Left renal cortex interstitium (tissue), 4 donors: ENCODE measurements at places on chromosomes 1 and 21. TPM values are rescaled to one million over a fixed set of nuclear protein-coding genes. Genes with fewer than 3 reads are reported as not detected.

DNA sequence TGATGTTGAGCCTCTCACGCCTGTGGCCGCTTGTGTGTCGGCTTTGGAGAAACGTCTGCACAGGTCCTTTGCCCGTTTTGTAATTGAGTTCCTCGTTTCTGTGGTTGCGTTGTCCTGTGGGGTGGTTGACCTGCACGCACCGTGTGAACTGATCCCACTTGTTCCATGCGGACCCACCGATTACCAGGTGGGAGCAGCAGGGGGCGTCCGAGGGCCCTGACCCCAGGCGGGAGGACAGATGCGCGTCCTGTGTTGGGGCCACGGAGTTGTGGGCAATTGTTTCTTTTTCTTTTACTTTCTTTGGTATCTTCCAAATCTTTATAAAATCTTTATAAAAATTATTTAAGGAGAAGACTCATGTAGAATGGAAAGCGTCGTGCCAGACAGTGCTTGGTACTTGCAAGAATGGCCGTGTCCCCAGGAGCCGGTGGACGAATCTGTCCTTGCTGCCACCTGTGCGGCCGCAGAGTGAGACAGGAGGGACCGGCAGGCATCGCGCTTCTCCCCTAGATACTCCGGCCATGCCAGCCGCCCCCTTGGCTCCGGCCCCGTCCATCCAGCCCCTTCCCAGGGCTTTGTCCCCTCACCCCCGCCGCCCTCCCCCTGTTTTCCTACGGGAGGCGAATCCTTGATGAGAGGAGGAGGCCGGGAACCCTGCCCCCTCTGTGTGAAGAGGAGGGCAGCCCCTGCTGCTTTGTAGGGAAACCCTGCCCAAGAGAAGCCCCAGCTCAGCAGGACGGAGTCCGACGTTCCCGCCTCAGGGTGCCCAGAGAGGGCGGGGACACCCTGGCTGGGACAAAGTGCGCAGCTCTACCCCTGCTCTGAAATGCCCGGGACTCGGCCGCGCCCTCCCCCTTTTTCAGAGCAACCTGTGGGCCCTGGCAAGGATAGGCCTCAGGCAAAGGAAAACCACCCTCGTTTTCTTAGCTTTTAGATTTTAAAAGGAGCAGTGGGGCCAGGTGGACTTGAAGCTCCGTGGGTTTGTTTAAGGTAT is 41.7 kb downstream of the PRKCZ start:
- DNase-seq, result no peak

DNA sequence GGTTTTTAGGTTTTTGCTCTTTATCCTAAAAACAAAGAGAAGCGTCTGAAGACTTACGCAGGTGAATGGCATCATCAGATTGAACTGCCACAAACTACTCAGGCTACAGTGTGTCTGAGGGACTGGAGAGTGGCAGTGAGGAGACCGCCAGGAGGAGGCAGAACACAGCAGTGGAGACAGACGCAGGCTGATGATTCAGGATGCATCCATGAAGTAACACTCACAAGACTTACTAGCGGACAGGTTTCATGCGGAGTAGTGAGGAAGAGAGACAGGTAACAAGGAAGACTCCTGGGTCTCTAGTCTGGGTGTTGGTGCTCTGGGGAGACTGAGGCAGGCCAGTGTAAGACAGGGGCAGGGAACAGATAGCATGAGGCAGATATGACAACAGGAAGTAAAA is 5.7 kb downstream of the HSF2BP start:
- no peak for DNase-seq

DNA sequence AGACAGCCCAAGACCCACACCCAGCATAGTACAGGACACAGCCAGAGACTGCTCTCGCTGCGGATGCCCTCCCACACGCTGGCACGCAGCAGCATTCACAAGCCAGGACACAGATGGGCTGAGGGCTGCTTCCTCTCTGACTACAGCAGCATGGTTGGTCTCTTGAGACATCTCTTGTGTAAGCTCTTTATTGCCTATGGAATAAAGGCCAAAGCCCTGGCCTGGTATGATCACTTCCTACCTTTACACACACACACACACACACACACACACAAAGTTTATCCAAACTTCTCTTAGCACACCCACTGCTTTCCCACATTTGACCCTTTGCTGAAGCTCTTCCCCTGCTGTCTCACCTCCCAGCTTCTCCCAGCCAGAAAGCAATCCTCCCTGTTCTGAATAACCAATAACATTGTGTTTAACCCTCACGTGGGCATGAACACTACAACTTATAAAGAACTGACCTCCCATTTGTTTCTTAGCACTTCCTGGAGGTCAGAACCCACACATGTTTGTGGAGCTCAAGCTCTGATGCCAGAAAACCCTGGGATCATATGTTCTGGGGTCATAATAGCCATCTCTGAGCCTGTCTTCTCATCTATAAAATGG is 1.2 kb upstream of the LUZP1 start:
- DNase-seq, result no peak

Gene ADGRL4
- 20.5 TPM for polyA plus RNA-seq

GRCh38 chr1:44371206-44371605 is 16.1 kb upstream of the ERI3 start:
- DNase-seq, result no peak

DNA sequence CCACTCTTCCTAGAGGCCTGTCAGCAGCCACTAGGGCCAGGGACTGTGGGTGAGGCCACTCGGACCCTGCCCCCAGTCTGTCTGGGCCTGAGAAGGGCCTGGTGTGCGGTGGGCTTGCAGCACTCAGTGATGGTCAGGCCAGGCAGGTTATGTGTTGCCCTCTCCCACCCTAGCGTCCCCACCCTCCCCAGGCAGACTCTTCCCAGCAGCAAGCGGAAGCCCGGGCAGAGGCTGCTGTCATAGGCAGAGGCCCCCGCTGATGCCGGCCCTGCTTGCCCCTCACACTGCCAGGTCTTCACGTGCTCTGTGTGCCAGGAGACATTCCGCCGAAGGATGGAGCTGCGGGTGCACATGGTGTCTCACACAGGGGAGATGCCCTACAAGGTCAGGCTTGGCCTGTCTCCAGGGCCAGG is 6.6 kb downstream of the ZBTB48 start:
- no peak for DNase-seq

- DNase-seq, result no peak
These were observed 35.4 kb downstream of the IGSF21 start for GRCh38 chr1:18142969-18143368.

- no peak for DNase-seq
These were observed 197.4 kb downstream of the ADGRL2 start for GRCh38 chr1:81998165-81998564.

DNA sequence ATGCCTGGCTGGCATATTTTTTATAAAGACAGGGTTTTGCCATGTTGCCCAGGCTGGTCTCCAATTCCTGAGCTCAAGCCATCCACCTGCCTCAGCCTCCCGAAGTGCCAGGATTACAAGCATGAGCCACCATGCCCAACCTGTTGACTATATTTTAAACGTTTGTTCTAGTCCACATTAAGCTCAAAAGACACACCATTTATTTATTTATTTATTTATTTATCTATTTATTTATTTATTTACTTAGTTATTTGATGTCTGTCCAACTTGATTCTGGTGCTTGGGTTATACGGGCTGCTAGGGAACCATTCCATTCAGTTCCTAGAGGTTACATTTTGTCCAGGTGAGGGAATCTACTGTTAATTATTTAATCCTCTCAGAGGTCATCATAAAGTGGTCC is 98.1 kb upstream of the ADGRL4 start:
- no peak for DNase-seq

- DNase-seq, result no peak
These were observed 73.2 kb downstream of the PRKACB start for GRCh38 chr1:84217239-84217638.

DNA sequence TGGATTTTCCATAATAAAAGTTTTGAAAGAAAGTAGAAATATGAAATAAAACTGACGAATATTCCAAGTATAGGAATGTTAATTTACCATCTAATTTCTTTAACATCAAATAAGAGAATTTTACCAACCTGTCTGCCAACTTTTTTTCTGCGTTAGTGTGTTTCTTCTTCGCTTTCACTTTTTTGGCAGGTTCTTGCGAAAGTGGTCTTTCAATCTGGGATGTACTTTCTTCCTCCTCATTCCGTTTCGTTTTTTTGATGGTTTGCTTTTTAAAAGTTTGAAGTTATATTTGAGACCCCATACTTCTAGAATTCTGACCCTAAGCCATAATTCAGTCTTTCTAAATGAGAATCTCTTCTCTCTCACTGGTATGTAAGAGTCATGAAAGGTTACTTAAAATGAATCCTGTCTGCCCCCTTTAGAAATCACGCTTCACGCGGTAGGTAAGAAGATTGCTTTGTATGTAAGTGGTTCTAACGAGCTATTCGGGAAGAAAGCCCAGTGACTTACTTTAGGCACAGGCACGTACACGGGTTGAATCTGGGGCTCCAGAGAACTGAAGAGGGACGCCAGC is 580 bp downstream of the RBM34 start:
- peak; percentile 52 for DNase-seq

DNA sequence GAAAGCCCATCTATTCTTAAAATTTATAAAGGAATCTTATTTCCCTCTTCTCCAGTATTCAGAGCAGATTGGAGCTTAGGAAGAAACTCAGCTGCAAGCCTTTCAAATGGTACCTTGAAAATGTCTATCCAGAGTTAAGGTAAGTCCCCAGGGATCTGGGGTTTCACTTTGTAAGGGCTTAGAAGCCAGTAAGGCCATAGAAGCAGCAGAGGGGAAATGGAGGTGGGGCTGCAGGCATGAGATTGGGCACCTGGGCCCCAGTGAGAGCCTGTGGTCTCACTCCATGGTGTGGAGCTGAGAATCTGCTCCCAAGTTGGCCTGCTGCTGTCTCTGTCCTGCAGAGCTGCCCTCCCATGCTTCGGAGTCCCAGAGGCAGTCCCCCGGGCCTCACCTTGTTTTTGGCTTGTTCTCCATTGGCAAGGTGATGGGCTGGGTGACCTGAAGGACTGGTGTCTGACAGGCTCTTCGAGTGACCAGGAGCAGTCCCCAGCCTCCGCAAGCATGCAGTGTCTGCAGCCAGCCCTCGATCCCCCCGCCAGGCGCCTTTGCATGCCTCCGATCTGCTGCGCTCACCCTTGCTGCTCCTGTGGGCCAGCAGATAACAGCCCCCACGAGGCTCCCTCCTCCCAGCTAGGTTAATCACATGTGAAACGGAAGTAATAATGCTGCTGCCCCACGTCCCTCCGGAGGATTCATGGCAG is 163.1 kb downstream of the PGBD5 start:
- no peak for DNase-seq

GRCh38 chr1:100351095-100351887 is 1.0 kb upstream of the CDC14A start:
- peak; percentile 90 for DNase-seq

DNA sequence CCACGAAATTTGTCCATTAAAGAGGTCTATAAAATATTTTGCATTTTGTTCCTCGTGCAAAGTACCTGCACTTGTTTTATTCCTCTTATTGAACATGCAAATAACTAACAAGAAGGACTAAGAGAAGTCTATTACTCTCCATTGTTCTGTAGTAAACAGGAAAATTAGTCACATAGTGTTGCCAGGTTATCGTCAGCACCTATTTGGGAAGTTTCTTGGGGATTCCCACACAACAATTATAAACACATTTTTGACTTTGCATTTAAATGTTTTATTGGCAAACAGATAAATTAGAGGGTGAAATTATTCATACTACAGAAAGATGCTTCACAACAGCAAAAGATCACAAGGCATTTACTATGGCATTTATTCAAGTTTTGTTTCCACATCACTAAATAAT is 174.5 kb downstream of the ZC3H11B start:
- DNase-seq, result no peak

DNA sequence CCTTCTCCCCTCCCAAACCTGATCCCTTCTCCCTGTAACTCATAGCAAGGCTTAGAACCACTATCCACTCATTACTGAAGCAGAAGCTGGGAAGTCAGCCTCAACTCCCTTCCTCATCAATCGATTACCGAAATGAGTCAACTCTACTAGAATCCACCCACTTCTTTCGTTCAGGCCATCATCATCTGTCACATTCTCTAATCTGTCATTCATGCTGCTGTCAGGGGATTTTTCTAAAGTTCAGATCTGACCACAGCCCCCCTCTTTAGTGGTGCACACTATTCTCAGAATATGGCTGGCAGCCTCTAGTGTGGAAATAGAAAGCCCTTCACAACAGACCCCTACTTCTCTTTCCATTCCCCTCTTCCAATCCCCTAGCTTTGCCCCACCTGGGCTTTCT is 5.1 kb downstream of the NT5C1A start:
- DNase-seq, result no peak

Gene AIM2
- 0.24 TPM for polyA plus RNA-seq

Gene ZNF593OS
- 0.96 TPM for polyA plus RNA-seq

Gene KIF17
- 4.7 TPM for polyA plus RNA-seq

- peak; percentile 13 for DNase-seq
These were observed 54.9 kb upstream of the BACE2 start for GRCh38 chr21:41112740-41113692.

Gene PDIK1L
- 17.3 TPM for polyA plus RNA-seq

Gene HPCAL4
- 0.84 TPM for polyA plus RNA-seq
